ENCODE measurements at places on chromosomes 4 and X. TPM values are rescaled to one million over a fixed set of nuclear protein-coding genes. Genes with fewer than 3 reads are reported as not detected.

Gene CYBB
- 19.6 TPM for total RNA-seq

Gene ADH1C
- total RNA-seq = not detected

Gene AADAT
- total RNA-seq = 31.6 TPM

Gene DCHS2
- 28.6 TPM for total RNA-seq

Gene GYPB
- total RNA-seq = 2.3 TPM

Gene CXCL10
- total RNA-seq = 0.46 TPM

Gene SOX3
- 3.7 TPM for total RNA-seq

Gene STK32B
- total RNA-seq = 18.2 TPM

Gene TLR3
- 2.1 TPM for total RNA-seq

Gene CLCN4
- 76.6 TPM for total RNA-seq

Gene TMEM150C
- 59.1 TPM for total RNA-seq

Gene CDX4
- not detected for total RNA-seq

Gene PWWP3B
- total RNA-seq = 4.2 TPM

Gene TEX11
- not detected for total RNA-seq

Gene MGST2
- total RNA-seq = 11.1 TPM

Gene RAB39B
- 34.1 TPM for total RNA-seq

Gene PPEF2
- total RNA-seq = not detected

Gene CHRDL1
- 5.5 TPM for total RNA-seq

Gene FREM3
- total RNA-seq = 3.2 TPM

Gene EDA
- total RNA-seq = 4.4 TPM

Gene RNF175
- total RNA-seq = 45.7 TPM

Gene RPA4
- 1.2 TPM for total RNA-seq

Gene TMPRSS11A
- total RNA-seq = not detected

Gene XIAP
- 102 TPM for total RNA-seq

Gene CORIN
- 2.5 TPM for total RNA-seq

Gene KCND1
- total RNA-seq = 4.2 TPM

Gene NWD2
- total RNA-seq = 14.8 TPM

Gene CPE
- 539 TPM for total RNA-seq

Gene AR
- total RNA-seq = 1.8 TPM

Gene ATXN3L
- total RNA-seq = not detected

Gene LANCL3
- 7.8 TPM for total RNA-seq

Gene OFD1
- 21.0 TPM for total RNA-seq

Gene ETDA
- not detected for total RNA-seq

Gene DSPP
- under 0.01 TPM for total RNA-seq

Gene CAPN6
- 0.23 TPM for total RNA-seq

Gene PRAF2
- total RNA-seq = 11.5 TPM

Gene TRIM61
- 3.2 TPM for total RNA-seq

Gene CXCL3
- total RNA-seq = 1.2 TPM

Gene NUDT10
- total RNA-seq = 37.1 TPM

Gene FATE1
- not detected for total RNA-seq

Gene PKD2
- 32.3 TPM for total RNA-seq

Data from diencephalon (tissue), 1 donor.